ENCODE measurements at places on chromosomes 6 and 20.
A peak's percentile ranks its signal among the peaks of the same experiment; 100 is the strongest.

GRCh38 chr20:21712443-21713059, 7.1 kb downstream of the PAX1 start:
- DNase-seq, result no peak

DNA sequence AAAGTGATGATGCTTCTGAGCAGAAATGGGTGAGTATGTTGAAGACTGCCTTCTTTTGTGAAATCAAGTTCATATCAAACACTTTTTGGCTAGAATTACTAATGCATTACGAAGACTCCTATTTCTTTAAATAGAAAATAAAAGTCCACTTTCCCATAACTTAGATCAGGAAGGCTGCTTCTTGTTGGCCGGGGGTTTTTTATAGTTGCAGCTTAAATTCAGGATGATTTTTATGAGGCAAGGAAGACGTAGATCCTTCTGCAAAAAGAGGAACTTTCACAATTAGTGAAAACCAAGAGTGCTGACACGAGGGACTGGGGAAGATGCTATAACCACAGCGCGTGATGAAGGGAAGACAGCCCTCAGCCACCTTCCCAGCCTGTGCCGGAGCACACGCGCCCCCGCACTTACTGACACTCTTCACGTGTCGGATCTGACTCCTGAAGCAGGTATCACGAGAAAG, 206.1 kb upstream of the PRDM1 start:
- DNase-seq, result peak; percentile 47

- no peak for DNase-seq
These were observed 39.0 kb upstream of the SLCO4A1 start for GRCh38 chr20:62603021-62603906.

DNA sequence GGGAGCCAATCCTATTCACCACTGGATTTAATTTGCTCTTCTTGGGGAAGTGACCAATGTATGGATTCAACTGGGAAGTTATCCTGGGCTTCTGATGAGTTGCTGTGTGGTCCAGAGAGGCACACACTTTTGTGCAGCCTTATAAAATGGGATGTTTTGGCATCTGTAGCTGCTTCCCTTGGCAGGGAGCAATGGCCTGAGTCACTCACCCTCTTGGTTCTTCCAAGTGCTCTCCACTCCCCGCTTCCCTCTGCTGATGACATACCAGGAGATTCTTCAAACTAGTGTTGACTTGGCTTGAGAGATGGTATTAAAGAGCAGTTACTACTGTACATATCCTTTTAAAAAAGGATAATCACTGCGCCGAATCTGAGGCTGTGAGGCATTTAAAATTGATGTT, 105.8 kb downstream of the JARID2 start:
- no peak for DNase-seq

DNA sequence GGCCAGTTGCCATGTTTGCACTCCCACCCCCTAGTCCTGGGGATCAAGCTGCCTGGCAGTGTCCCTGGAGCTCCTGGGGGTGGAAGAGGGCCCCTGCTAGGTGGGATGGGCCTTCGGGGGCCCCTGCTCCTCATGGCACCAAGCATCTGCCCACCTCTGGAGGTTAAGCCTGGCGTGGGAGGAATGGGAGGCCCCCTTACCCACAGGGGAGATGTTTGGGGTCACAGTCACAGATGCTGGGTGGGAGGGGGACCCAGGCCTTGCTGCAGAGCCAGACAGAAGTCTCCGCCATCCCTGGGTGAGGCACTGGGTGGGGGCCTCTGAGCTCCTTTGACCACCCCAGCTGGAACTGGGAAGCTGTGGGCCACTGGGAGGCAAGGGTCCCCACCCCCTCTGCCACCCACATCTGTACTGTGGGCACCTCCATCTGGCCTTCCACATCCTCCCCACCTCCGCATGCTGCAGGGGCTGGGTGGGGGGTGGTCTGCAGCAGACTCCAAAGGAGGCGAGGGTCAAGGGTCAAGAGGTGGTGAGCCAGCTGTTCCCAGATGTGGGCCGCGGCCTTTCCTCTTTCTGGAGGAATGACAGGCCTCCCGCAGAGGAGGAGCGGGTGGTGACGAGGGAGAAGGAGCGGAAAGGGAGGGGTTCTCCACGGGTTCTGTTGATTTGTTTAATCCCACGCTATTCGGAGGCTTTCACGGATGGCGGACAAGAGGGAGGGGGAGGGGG, 41.5 kb downstream of the YTHDF1 start:
- no peak for DNase-seq

- no peak for DNase-seq
These were observed 8.4 kb downstream of the UCKL1 start for GRCh38 chr20:63947638-63948456.

GRCh38 chr6:27237089-27237803, 10.3 kb upstream of the PRSS16 start:
- no peak for DNase-seq

- DNase-seq, result no peak
These were observed 27.6 kb downstream of the PREX1 start for GRCh38 chr20:48800177-48800576.

- DNase-seq, result no peak
These were observed 430.4 kb downstream of the TBC1D32 start for GRCh38 chr6:120903836-120904235.

GRCh38 chr6:2862712-2863181, 21.1 kb upstream of the SERPINB1 start:
- peak; percentile 75 for DNase-seq

DNA sequence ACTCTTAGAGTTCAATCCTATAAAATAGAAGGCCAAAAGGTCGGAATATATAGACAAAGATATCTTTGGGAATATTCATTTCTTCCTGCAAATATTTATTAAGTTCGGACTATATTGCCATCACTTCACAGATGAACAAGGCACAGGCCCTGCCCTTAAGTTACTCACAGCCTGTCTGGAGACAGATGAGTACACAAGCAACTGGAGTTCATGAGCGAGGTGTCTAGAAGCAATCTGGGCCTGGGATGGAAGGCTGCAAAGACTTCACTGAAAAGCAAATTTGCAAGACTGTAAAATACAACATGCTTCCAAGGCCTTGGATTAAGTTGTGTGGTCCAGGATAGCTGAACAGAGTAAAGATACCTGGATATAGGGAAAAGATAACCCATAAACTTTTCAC, 56.7 kb upstream of the CEP85L start:
- no peak for DNase-seq

DNA sequence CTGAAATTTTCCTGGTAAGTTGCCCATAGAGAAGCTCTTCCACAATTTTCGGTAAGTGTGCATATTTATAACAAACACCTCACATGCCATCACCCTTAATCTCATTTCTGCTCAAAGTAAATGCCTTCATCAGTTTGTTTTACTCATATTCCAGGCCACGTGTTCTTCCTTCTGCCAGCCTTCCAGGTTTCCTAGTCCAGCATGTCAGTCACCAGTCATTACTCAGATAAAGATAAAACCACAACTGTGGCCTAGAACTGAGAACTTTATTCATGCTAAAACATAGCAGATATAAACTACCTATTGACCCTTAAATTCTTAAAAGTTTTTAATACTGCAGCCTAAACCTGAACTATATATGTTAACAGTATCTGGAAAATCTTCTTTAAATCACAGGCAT, 149.5 kb upstream of the SLC22A16 start:
- no peak for DNase-seq

DNA sequence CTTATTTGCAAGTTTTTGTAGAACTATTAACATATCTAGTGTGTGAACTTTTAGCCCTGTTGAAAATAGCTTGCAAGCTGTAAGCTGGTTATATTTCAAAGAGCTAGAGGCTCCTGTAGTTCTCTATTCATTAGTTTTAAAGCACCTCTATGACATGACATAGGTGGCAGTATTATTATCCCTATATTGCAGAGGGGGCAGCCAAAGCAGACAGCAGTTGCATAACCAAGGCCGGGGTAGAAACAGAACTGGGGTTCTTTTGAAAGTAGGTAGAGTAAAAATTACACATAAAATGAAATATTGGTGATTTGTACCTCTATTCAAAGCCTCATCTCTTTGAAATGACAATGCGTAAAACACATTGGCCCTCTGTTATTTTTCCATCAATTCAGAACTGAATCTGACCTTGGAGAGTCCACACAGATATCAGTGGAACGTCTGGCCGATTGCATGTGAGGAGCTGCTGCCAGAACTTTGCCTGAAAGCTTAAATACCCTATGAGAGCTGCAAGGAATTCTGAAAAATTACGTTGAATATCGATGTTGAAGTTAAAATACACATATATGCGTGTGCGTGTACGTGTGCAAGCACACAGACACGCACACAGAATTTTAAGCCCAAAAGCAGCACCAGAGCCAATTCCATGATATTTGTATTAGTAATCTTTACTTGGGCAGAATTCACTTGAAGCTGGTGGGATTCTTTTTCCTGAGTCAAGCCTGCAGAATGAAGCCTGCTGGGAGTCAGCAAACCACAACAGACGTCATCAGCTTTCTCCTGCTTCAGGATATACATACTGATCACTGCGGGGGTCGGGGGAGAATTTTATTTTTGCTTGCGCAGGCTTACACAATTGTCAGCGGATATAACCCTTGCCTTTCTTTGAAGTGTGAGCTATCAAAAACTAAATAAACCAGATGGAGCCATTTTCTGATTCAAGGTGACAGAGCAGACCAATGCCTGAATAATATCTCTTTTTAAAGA, 163.2 kb downstream of the PDE7B start:
- DNase-seq, result no peak

DNA sequence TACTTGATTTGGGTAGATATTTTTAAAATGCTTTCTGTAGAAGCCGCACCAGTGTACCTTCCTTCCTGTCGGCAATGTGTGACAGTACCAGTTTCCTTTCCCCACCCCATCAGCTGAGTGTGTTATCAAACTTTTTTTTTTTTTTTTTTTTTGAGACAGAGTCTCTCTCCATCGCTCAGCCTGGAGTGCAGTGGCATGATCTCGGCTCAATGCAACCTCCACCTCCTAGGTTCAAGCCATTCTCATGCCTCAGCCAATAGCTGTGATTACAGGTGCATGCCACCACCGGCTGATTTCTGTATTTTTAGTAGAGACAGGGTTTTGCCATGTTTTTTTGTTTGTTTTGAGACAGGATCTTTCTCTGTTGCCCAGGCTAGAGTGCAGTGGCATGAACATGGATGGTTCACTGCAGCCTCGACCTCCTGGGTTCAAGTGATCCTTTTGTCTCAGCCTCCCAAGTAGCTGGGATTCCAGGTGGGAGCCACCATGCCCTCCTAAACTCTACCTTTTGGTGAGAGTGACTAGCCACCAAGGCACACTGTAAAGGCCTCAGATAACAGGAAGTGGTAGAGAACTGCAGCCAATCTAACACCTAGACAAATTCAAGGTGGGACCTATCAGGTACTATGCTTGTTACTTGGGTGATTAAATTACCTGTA, 26.5 kb upstream of the ZBTB22 start:
- no peak for DNase-seq

GRCh38 chr6:43070028-43070632, 6.0 kb upstream of the PTK7 start:
- DNase-seq, result no peak

DNA sequence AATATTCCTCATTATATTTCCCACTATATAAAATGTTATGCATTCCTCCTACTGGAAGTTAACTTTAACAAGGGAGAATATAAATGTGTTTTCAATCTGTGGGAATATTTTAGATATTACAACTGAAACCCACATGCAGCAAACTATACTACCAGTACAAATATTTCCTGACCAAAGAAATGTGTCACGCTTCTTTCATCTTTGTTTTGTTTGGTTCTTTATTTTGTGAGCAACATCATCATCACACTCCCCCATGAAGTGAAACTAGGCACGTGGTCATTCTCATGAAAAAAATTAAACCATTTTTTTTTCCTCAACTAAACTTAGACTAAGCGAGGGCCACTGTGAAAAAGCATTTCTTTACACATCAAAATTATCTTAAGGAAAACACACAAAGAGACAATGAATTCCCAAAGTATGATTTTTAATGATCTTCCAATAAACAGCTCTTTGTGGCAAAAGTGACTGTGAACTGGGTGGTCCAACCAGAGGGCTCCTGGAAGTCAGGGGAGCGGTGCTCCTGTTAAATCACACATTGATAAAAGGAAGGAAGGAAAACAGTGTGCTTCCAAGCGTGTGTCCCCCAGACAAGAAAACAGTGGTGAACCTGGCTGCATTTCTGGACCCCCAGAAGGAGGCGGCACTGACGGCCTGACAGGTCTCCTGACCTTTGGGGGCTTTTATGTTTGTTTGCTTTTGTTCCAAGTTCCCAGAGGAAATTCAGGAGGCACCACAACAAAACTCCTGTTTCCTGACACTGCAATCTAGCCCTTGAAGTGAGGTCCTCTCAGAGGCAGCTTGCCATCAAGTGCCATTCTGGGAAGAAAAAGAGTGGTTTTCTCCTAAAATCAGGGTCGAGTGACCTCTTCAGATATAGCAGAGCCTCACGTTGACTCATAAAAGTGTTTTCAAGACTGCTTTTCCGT, 166.8 kb upstream of the FOXQ1 start:
- no peak for DNase-seq

DNA sequence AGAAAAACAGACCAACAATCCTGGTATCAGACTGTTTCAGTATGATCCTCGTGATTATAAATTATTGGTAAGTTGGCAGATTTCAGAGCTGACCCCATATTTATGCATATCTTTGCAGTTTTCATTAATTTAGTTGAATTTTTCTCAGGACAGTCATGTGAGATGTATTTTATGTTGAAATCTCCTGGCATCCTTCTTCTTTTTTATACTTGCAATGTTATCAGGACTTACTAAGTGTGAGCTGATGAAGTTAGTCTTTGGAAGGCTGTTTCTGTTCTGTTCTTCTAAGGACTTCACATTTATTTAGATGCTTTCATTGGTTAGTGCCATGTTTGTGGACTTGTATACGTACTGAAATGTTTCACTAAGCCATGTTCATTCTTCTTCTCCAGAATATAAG, 17.2 kb downstream of the SMPDL3A start:
- DNase-seq, result no peak

DNA sequence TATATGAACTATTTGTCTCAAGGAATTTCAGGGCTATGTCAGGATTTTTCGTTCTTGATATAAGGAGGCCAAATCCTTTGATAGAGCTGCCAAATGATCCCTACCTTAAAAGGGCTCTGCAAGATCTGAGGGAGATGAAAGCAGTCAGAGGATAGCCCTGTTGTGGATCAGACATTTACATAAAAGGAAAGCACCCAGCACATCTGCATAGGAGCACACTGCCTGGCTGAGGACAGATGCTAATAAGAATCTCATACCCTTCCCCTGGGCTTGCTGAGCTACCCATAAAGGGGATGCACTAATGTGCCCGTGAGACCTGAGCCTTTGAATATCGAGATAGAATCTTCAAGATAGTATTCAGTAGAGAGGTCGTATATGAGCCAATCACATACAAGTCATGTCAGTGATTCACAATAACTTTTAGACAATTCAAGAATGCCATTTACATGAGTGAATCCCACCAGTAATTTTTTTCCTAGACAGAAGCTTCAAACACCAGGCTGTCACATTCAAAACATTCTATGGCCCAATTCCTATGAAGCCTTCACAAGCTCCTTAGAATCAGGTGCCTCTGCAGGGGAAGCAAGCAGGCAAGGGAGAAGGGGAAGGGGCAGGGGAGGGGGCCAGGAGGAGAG, 71.1 kb downstream of the STMND1 start:
- no peak for DNase-seq

DNA sequence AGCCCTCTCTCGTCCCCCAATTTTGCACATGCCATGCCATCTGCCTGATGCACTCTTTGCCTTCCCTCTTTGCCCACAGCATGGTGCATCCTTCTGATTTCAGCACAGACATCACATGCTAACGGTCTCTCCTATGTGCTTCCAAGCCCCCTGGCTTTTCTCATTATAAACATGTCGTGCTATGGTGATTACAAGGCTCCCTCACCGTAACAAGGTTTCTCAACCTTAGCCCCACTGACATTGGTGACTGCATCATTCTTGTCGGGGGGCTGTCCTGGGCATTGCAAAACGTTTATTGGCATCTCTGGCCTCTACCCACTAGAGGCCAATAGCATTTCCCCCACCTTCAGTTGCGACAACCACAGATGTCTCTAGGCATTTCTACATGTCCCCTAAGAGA, 187.2 kb downstream of the TFAP2C start:
- no peak for DNase-seq

Measured in Peyer's patch (tissue), 4 donors.